Osteoblast (primary cell): ENCODE measurements at places on chromosomes 2 and 18. TPM values are rescaled to one million over a fixed set of nuclear protein-coding genes. Genes with fewer than 3 reads are reported as not detected.
A peak's percentile ranks its signal among the peaks of the same experiment; 100 is the strongest.

DNA sequence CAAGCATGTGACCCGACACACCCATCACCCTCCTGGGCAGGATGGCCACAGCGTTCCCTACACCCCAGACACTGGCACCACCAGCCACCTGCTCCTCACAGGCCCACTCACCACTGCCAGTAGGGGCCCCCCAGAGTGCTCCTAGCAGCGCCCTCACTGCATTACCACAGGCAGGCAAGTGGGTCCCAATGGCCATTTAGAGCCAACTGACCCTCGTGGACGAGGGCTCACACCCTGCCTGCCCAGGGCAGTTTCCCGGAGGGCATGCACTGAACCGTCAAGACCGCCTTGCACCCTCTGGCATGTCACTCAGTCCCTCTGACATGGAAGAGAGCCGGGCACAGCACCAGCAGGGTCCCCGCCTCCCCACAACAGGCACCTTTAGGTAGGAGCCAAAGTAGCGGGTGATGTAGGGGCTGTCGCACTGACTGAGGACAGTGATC, 7.3 kb downstream of the STK25 start:
- DNase-seq: peak; percentile 73
- H3K36me3 ChIP-seq: peaks cover 19% of the 10 kb centered on the region
- no peak overlapping the region for H3K27ac ChIP-seq
- H3K27me3 ChIP-seq: no peaks in the 10 kb centered on the region
- H3K4me3 ChIP-seq: no peak overlapping the region

DNA sequence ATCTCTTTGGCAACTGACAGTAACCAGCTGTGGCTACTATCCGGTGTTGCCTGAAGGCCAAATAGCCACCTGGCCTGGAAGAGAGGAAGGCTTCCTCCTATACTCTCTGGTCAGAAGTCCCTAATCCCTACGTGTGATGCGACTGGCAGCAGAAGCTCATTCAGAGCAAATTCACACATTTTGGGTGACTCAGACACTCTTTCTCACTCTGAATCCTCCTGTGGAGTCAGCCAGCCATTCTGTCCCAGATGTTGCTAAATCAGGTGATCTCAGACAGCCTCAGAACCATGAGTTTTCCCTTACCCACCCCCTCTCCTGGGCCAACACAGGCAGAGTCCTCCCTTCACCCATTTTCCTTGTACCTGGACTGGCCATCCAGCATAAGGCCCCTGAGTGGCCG, 34.7 kb downstream of the CFAP53 start:
- H3K4me3 ChIP-seq: no peak overlapping the region
- H3K27me3 ChIP-seq: no peaks in the 10 kb centered on the region
- H3K4me1 ChIP-seq: no peaks in the 10 kb centered on the region
- H3K27ac ChIP-seq: no peak overlapping the region
- DNase-seq: no peak
- H3K36me3 ChIP-seq: no peaks in the 10 kb centered on the region

GRCh38 chr2:95058989-95059641, 33.6 kb downstream of the MAL start:
- no peak overlapping the region for H3K4me3 ChIP-seq
- H3K27ac ChIP-seq: no peak overlapping the region
- H3K4me1 ChIP-seq: no peaks in the 10 kb centered on the region
- H3K27me3 ChIP-seq: peaks cover 24% of the 10 kb centered on the region

GRCh38 chr18:32469691-32470459, 807 bp downstream of the GAREM1 start:
- peaks cover 10% of the 10 kb centered on the region for H3K27me3 ChIP-seq
- H3K4me1 ChIP-seq: peaks cover 11% of the 10 kb centered on the region
- H3K4me3 ChIP-seq: peak overlapping the region; percentile 74

DNA sequence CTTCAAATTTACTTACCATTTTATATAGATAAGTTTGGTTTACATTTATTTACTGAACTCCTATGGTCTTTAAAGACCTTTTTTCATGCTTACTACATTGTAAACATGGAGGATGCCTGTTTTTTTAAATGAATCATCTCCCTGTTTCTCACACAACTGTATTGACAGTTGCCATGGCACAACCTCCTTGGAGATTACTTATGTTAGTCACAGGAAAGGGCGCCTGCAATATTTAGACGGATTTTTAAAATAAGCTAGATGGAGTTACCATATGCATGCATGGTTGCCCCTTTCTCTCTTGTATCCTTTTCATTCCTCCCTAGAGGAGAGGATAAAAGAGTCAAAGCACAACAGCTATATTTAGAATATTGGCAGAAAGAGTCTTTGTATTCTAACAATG, 34.8 kb upstream of the CCDC102B start:
- H3K4me3 ChIP-seq: no peak overlapping the region
- no peaks in the 10 kb centered on the region for H3K27me3 ChIP-seq
- H3K27ac ChIP-seq: peak overlapping the region; percentile 69
- H3K4me1 ChIP-seq: peaks cover 8% of the 10 kb centered on the region
- H3K36me3 ChIP-seq: no peaks in the 10 kb centered on the region

DNA sequence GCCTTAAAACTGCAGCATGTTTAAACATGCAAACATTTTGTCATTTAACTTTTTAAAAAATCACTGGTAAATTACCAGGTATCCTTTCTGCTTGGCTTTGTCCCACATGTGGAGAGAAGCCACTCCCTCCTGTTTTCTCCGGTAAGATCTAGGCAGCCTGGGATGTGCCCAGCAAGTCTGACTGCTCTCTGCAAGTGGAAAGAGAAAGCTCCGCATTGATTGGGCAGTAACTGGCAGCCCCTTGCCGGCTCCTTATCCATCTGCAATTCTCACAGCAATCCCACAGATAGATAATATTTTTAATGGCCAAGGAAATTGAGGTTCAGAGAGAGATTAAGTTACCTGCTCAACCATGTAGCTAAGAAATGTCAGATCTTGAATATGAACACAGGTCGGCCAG, 136.1 kb downstream of the TMEM200C start:
- H3K36me3 ChIP-seq: no peaks in the 10 kb centered on the region
- H3K4me3 ChIP-seq: no peak overlapping the region
- H3K4me1 ChIP-seq: no peaks in the 10 kb centered on the region
- H3K27ac ChIP-seq: no peak overlapping the region
- no peaks in the 10 kb centered on the region for H3K27me3 ChIP-seq

DNA sequence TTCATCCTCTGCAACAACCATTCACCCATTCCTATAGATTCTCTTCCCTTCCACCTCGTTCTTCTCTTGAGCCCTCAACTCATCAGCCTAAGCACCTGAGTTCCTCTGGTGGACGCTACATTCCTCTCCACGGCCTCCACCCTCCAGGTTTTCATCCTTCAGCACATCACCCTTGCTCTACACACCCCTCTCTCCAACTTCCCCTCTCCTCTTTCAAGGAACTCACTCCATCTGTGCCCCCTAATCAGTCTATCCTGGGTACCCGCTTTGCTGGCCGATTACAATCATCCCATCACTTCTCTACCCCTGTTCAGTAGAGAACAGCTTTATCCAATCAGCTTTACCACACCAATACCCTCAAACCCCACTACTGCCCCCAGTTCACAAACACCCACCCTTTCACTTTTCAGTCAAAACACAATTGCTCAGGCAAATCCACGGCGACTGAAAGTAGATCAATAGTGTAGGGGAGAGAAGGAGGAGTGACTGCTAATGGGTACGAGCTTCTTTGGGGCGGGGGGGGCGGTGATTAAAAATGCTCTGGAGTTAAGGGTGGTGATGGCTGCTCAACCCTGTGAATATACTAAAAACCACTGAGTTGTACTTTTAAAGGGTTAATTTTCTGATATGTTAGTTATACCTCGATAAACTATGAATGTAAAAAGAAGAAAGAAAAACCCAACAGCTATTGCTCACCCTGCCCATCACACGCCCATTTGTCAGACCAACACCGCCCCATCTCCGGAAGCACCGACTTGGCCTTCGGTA, 857 bp downstream of the DYM start:
- H3K27me3 ChIP-seq: no peaks in the 10 kb centered on the region
- no peak for DNase-seq
- peak overlapping the region; percentile 90 for H3K27ac ChIP-seq
- peak overlapping the region; percentile 95 for H3K4me3 ChIP-seq
- H3K36me3 ChIP-seq: no peaks in the 10 kb centered on the region

DNA sequence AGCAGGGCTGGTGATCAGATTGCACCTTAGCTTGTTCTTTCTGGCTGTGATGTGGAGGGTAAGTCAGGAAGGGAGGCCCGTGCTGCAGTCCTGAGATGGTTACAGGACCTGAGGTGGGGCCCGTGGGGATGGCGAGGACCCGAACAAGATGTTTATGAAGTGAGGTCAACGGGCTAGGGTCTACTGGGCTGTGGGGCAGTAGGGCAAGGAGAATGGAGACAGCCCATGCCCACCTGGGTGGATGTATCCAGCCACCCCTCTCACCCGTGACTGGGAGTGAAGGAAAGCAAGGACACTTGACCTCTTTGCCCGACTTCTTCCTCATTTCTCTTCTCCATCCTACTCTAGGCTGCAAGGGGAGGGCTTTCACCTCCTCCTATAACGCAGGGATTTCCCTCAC, 18.0 kb downstream of the PTMA start:
- no peak overlapping the region for H3K4me3 ChIP-seq
- no peak for DNase-seq
- H3K4me1 ChIP-seq: no peaks in the 10 kb centered on the region
- no peaks in the 10 kb centered on the region for H3K36me3 ChIP-seq
- no peak overlapping the region for H3K27ac ChIP-seq
- H3K27me3 ChIP-seq: no peaks in the 10 kb centered on the region

GRCh38 chr2:121189661-121190381, 95.2 kb downstream of the TFCP2L1 start:
- no peak for DNase-seq
- no peak overlapping the region for H3K4me3 ChIP-seq
- no peaks in the 10 kb centered on the region for H3K27me3 ChIP-seq
- H3K36me3 ChIP-seq: no peaks in the 10 kb centered on the region
- H3K27ac ChIP-seq: no peak overlapping the region
- no peaks in the 10 kb centered on the region for H3K4me1 ChIP-seq

IL1R2 gene
- total RNA-seq: 0.36 and 0.88 TPM in 2 replicates

SPEG gene
- total RNA-seq: 24.2 and 26.4 TPM in 2 replicates

AKAIN1 gene
- not detected in 2 replicates for total RNA-seq
